ENCODE measurements at places on chromosomes 12 and 14.

- DNase-seq = no peak
These were observed 264.9 kb downstream of the NOVA1 start for GRCh38 chr14:26332966-26333365.

GRCh38 chr14:78997811-78998210, 827.6 kb downstream of the NRXN3 start:
- no peak for DNase-seq

GRCh38 chr14:100278702-100279101, 27.5 kb downstream of the SLC25A29 start:
- DNase-seq = no peak

GRCh38 chr12:56713345-56713744, 11.8 kb downstream of the NACA start:
- no peak for DNase-seq

DNA sequence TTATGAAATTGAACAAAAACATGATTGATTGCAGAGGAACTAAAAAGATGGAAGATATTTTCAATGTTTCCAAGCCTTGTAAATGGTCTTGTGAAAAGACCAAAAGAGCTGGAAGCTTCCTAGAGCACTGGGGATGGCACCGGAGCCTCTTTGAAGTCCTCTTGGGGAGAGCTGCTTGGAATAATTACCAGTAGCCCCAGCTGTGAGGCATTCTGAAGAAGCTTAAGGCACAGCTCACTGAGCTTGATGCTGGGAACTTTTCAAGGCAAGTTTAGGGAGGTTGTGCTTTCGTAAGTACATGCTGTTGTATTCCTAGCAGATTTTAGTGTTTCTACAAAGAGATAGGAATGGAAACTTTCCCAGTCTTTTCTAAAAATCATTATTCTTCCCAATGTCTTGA, 13.9 kb downstream of the PDZRN4 start:
- no peak for DNase-seq

DNA sequence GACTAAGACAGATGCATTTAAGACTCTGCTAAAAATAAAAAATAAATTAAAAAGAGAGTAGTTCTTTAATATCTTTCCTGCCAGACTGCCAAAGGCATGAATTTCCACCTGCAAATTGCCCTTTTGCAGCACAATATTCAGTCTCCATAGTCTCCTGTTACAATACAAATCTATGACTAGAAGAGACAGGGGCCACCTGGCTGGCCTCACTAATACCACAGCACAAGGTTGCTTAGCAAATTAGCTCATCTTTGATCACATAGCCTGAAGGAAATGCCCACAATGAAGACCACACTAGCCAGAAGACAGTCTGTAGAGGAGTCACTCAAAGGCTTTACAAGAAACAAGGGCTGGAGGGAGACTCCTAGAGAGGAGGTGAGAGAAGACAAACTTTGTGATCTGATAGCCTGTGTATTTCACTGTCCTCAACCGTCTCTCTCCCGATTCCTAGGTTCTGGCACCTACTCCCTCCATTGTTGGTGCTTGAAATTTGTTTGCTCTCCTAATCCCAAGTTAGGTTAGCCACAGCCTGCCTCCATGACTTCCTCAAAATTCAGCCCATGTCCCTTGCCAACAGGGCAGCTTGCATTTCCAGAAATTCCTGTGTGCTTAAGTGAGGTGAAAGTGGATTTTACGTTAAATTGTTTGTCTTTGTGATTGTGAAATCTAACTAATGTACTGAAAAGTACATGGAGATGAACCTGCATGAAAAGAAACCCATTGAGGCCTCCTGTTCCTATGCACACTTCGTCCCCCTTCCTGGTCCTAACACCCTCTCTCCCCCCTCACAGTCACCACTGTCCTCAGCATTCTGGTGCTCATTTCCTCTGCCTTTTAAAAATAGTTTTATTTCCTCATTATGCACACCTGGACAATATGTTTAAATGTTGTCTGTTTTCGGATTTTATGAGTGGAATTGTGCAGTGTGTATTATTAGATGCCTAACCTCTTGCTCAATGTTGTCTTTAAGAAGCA, 88.7 kb upstream of the PLXNC1 start:
- DNase-seq = no peak

- no peak for DNase-seq
These were observed 13.3 kb downstream of the LIN7A start for GRCh38 chr12:80924437-80924836.

DNA sequence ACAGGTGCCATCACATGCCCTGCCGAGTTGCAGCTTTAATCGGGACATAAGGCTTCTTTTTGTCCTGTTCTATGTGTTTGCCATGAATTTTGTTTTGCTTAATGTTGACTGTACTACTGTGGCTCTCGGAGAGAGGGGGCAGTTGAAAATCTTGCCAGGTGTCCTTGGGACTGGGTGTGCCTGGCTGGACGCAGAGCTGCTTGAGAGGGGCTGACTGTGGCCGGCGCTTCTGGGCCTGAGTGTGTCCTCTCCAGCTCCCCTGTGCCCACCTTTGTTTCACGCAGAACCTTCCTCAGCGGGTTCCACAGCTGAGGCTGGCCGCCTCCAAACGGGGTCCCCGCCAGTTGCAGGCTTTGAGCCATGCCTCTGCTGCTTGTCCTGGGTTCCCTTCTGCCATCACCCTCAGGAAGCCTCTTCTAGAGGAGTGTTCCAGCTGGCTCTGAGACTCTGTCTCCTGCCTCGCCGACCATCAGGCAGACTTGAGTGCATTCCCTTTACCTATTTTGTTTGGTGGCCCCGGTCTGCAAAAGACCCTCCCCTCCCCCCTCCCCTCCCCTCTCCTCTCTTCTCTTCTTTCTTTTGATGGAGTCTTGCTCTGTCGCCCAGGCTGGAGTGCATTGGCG, 49.7 kb downstream of the DDX51 start:
- DNase-seq = no peak

GRCh38 chr12:107320033-107320928, 226.9 kb upstream of the CRY1 start:
- DNase-seq = peak; percentile 56

GRCh38 chr12:107287436-107288413, 194.4 kb upstream of the CRY1 start:
- DNase-seq = no peak

DNA sequence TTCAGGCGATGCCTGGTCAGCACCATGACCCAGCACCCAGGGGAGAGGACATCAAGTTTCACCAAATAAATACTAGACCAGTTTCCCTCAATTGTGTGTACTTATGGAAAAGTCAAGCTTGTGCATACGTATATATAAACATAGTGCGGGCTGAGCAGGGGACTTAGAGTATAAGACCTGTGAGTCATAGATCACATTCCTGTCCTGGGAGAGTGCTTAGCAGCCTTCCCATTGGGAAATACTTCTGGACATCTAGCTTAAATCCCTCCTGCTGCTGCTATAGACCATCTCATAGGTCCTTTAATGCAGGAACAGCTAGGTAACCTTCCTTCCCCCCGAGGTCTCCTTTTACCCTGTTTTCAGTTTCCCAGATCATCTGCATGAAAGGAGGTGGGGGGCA, 51.9 kb downstream of the PRMT8 start:
- DNase-seq = no peak

GRCh38 chr12:105567061-105567460, 236.6 kb downstream of the C12orf75 start:
- DNase-seq = no peak

DNA sequence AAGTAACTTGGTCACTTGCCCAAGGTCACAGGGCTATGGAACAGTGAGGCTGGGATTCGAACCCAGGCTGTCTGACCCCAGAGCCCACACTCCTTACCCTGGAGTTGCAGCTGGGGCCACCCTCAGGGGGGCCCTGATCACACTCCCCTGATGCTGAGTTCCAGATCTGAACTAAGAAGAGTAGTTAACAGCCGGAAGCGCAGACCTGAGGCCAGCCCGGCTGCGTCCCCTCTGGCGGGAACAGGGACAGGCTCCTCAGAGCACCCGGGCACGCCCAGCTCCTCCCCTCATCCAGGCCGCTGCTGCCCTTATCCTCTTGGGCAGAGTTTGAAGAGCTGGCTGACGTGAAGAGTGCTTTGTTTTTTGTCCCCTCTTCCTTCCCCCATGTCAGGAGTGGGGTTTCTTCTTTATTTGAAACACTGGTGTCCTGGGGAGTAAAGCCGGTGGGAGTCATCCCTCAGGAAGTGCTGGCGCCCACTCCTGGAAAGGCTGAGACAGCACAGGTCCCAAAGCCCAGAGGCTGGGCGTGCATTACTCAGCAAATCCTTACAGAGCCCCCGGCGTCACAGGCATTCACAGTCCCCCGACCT, 8.7 kb downstream of the PHB2 start:
- DNase-seq = no peak

GRCh38 chr14:55976219-55976618, 142.0 kb upstream of the PELI2 start:
- DNase-seq = no peak

DNA sequence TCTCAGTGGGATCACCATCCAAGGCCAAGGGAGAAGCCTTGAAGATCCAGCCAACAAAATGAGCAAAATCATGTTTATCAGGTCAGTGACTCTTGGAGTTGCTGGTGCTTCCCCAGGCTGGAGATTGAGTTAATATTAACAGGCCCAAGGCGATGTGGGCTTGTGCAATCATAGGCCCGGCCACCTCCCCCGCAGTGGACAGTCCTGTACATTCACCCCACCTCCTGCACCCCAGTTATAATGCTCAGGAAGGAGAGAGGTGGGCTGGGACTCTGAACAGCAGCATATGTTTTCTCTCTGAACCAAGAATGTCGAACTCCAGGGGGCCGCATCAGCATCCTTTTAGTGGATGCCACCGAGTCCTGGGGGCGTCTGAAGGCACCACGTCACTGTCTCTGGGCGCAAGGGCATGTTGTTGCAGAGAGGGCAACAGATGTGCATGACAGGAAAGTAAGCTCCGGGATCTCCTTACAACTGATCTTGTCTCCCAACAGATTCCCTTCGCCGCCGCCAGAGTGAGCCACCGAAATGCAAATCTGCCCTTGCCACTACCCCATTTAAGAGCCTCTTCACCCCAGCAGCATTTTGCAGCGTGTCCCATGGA, 32.2 kb upstream of the SERPINA6 start:
- no peak for DNase-seq

- DNase-seq = no peak
These were observed 313.4 kb downstream of the AEBP2 start for GRCh38 chr12:19752712-19753111.

GRCh38 chr12:68279227-68280054, 26.0 kb upstream of the IL22 start:
- DNase-seq = no peak

DNA sequence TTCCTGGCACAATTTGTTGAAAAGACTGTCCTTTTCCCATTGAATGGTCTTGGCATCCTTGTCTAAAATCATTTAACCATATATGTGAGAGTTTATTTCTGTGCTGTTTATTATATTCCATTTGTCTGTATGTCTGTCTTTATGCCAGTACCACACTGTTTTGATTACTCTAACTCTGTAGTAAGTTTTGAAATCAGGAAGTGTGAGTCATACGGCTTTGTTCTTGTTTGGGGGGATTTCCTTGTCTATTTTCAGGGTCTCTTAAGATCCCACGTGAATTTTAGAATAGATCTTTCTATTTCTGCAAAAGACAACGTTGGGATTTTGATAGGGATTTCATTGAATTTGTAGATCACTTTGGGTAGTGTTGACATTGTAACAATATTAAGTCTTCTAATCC, 88.5 kb downstream of the MYRFL start:
- DNase-seq = no peak

DNA sequence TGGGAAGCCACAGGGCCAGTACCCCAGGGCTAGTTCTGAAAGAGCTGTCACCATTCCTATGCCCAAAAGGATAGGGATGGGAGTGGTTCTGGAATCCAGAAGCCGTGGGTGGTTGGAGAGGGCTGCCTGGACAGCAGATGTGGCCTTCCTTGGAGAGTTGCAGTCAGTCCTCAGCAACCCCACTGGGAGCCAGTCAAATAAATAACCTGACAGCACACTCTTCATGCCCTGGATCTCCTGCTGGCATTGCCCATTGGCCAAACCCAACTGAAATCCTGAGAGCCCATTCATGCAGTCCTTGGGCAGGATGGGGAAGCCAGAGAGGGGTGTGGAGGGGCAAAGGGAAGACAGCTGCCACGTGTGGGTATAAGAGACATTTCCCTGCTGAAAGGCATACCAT, 128.2 kb downstream of the PTPN11 start:
- DNase-seq = no peak

DNA sequence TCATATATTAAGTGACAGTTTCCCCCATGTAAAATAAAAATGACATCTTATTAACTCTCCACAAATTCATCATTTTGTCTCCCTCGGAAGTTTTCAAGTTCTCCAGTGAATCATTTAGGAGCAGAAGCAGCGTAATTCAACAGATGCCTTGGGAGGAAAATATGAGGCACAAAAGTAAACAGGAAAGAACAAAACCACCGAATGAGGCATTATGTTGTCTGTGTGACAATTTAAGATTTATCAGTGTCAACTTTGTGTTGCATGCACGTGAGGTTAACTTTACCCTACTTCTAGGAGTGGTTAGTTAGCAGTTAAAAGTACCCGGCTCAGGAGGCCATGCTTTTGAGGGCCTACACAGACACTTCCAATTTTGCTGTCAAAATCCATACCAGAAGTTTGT, 258.6 kb downstream of the IPO8 start:
- no peak for DNase-seq

GRCh38 chr14:58717813-58718212, 80.1 kb downstream of the DACT1 start:
- DNase-seq = no peak

DNA sequence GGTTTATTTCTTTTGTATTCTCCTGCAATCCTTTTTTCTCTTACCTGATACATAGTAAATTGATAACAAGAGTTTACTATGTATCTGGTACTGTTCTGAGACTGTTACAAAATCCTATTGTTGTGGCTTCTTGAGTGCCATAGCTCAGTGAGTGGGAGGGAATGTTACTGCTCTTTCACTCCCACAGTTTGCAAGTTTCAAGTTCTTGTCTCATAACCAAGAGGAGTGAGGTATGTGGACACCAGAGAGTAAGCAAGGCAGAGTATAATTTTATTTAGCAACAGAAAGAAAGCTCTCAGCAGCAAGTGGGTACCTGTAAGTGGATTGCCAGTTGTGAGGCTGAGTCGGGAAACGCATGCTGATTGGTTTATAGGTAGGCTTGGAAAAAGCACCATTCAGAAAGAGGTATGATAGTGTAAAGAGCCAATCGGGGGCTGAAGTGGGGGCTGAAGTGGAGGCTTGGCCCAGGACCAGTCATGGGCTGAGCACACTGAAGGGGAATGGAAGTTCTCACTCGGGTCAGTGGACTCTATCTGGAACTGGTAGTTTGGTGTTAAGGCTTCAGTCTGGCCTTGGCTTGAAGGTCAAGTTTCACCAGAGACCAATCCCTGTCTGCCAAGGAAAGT, 850.8 kb downstream of the TMTC2 start:
- no peak for DNase-seq

GRCh38 chr12:26736563-26737486, 96.2 kb downstream of the ITPR2 start:
- DNase-seq = no peak

- no peak for DNase-seq
These were observed 2.3 kb upstream of the DIO2 start for GRCh38 chr14:80213602-80214001.

Measured in T-helper 17 cell (primary cell).